ENCODE measurements at places on chromosomes 7 and 10.

GRCh38 chr10:36443233-36443632 lies 682.2 kb upstream of the ANKRD30A start:
- DNase-seq = no peak

- DNase-seq = peak; percentile 65
These were observed 86.1 kb upstream of the DNAJB6 start for GRCh38 chr7:157250605-157251228.

DNA sequence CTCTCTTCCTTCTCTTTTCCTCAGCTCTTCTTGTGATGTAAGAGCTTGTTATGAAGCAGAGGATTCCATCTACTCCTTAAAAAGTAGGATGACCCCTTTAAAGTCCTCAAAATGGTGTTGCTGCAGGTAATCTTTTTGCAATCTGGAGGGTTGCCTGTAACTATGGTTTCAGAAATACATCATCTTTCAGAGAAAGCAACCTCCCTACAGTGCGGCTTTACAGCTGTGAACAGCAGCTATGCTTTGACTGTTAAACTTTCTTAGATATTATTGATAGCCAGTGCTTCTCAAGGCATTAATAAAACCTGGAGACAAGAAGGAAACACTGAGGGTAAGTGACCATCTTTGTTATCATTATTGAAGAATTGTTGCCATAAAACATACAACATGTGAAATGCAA lies 86.6 kb upstream of the MDFIC start:
- no peak for DNase-seq

- DNase-seq = no peak
These were observed 3.7 kb downstream of the OGDHL start for GRCh38 chr10:49758249-49758930.

DNA sequence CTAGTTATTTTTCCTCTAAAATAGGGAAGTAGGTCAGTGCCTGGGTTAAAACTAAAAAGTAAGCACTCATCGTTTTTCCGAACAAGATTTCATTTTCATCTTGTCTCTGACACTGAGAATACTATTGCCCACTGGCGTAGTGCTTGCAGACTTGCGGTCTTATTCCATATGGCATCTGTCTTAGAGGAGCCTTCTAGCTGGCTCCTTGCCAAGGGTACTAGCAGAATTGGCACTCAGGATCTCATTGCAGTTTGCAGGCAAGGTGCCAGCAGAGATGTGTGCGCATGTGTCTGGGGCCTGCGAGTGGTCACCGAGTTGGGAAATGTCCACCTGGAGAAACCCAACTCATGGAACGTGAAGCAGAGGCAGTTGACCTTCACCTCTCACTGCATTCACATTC lies 143.4 kb downstream of the CELF2 start:
- DNase-seq = peak; percentile 26

DNA sequence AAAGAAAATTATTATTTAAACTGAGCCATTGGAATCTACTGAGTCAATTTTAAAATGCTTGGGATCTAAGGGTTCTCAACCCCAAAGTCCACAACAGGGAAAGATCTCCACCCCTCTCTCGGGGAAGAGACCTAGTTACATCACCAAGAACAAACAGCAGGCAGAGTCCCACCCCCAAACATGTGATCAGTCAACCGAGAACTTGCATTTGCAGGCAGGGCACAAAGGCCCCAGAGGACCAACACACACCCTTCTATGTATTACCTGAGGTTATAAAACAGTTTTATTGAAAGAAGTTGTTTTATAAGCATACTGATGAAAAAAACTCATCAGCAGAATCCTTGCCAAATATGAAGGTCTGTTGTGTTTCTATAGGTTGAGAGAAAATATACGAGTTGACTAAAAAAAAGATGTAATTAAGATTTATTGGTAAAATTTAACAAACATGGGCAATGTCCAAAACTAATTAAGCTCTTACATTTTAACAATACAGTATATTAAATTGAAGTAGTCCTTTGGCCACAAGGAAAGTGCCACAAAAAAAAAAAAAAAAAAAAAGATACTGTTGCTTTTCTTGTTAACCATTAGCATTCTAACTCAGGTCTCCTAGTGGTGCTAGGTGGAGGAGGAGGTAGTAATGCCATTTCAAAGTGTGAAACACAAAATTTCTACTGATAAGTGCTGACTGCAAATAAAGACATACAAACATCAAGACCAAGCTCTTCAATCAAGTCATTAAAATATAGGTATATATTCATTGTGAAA lies 975 bp upstream of the USP54 start:
- peak; percentile 12 for DNase-seq

DNA sequence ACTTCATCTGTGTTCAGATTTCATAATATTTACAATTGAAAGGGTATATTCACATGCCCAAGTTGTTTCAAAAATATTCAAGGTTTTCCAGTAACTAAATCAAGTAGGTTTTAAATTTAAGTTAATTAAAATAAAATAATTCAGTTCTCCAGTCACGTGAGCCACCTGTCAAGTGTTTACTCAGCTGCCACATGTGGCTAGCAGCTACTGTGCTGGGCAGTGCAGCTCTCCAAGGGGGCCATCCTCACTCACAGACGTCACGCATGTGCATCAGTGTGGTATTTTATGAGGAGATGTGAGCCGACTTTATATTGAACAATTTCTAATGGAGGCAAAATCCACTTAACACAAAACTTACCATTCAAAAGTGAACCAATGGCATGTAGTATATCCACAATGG lies 69.7 kb upstream of the CAMK2B start:
- DNase-seq = no peak

GRCh38 chr10:93160829-93161228 lies 87.1 kb downstream of the CYP26A1 start:
- DNase-seq = peak; percentile 55

DNA sequence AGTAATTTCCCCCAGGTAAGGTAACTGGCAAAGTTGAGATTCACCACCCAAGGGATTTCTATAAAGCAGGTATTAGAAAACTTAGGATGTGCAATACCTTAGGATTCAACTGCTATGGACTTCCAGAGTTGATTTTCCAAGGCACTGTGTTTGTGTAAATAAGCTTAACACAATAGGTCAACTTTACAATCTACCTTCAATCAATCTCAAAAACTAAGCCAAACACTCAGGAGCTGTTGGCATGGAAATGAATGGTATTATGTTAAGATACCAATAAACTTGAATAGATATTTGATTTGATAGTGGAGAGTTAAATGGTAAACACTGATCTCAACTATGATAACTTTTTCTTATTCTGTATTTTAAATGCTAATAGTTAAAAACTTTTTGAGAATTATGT lies 762 bp upstream of the SEMA3E start:
- DNase-seq = no peak

DNA sequence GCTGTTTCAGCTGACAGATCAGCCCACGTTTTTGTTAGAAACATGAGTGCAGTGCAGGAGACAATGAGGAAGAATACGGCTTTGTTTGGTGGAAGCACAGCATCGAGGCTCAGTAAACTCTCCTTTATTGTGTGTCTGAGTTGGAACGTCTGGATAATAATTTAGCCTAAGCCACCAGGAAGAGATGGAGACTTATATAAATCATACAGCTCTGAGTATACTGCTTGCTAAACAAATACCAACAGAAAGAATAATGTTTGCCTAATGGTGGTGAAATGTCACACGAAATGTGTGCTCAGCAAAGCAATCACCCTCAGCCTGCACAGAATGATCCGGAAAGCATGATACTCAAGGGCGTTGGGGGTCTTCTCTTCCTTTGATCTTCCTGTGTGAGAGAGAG lies 664.1 kb upstream of the ADARB2 start:
- DNase-seq = no peak

- DNase-seq = no peak
These were observed 26.0 kb upstream of the GLI3 start for GRCh38 chr7:42262964-42263363.
